ENCODE measurements at places on chromosomes 3 and 15.

GRCh38 chr15:73723191-73723590, 30.0 kb downstream of the INSYN1 start:
- DNase-seq: no peak

DNA sequence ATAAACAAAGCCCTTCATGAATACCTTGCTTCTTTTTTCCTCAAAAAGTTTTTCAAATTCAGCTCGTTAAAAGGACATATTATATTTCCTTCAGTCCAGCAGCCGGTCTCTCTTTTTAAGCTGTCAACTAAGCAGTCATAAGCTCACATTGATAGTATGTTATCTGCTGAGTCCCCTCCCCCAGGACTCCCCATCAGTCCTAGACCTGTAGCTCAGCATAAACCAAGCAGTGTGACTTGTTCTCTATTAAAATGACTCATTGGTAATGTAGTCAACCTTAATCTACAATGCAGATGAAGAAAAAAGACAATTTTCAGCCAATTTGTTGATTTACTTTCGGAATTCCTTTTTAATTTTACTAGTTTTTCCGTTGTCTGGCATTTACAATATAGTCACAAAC, 483.8 kb downstream of the MECOM start:
- DNase-seq: no peak

GRCh38 chr3:180828001-180828720, 84.3 kb upstream of the FXR1 start:
- DNase-seq: no peak

GRCh38 chr3:61928776-61929314, 367.5 kb downstream of the PTPRG start:
- DNase-seq: no peak

DNA sequence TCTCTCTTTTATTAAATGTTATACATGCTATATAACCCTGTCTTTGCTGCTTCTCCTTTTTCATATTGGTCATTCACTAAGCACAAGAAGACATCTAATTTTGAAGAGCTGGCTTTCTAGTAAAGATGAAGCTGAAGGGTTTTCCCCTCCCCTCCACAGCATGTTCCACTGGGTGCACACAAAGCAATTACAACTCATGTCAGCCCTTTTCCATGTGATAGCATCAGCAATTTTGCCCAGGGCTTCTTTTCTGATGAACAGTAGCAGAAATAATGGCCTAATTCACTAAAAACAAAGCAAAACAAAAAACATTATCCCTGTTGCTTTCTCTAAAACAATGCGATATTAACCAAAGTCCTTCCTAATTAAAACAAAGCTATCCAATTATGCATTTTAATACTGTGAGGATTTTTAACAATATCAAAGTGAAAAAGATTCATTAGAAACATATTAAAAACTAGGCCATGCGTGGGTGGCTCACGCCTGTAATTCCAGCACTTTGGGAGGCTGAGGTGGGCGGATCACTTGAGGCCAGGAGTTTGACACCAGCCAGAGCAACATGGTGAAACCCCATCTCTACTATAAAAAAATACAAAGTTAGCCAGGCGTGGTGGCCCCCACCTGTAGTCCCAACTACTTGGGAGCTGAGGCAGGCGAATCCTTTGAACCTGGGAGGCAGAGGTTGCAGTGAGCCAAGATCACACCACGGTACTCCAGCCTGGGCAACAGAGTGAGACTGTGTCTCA, 12.2 kb upstream of the PIK3R4 start:
- DNase-seq: no peak

GRCh38 chr3:32366638-32367397, 24.8 kb upstream of the CMTM7 start:
- no peak for DNase-seq

DNA sequence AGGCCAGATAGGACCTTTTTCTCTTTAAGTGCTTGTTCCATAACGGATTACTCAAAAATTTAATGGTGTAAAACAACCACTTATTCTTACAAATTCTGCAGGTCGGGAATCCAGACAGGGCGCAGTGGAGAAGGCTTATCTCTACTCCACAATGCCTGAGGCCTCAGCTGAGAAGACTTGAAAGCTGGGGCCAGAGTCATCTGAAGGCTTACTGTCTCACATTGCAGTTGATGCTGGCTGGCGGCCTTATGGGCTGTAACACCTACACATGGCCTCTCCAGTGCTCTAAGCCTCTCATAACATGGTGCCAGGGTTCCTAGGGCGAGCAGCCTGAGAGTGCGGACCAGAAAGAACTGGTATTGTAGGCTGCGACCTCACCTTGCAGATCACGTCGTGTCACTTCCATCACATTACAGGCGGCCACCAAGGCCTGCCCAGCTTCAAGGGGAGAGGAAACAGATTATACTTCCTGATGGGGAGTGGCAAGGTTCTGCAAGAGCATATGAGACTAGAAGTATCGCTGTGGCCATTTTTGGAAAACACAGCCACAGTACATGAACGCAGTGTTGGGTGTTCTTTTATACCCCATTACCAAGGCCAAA, 32.4 kb downstream of the CMTM7 start:
- no peak for DNase-seq

DNA sequence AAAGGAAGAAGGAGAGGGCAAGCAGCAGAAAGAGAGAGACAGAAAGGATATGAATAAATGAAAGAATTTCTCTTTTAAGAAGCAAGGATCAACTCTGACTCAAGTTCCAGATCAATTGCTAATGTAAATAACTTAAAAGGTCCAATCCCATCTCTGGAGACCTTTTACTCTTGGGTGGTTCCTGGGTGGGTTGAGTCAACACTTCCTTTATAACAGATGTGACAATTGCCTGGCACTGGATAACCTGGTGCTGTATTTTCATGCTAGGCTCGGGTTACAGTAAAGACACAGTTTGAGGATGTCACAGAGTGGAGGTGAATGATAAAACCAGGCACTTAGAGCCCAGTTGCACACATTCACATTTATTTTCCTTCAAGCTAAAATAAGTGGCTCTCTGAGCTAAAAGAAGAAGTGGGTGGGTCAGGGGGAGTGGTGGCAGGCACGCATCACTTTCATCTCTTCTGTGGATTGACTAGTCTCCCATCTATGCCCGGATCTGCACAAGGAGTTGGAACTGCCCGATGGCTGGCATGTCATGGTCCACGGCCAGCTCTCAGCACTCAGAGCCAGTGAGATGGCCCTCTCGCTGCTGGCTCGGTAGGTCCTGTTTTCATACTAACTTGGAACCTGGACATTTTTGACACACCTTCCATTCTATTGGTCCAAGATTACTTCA, 465.8 kb downstream of the FOXP1 start:
- DNase-seq: no peak

DNA sequence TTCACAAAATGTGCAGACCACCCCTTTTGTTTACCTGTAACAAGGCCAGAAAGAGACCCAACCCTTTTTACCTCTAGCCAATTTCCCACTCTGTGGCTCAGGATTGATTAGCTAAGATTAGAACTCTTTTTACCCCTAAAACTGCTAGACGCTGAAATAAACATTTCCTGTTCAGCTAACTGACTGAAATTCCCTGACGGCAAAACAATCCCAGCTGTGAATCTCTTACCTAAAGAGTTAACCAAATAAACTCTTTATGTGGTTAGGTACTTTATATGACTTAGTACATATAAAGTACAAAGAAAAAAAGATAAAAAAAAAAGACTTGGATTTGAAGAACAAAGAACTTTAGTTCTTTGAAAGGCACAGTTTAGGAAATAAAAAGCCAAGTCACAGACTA, 988.7 kb downstream of the FHIT start:
- DNase-seq: no peak

- no peak for DNase-seq
Observed at GRCh38 chr15:63420333-63420747, 38.7 kb upstream of the CA12 start.

DNA sequence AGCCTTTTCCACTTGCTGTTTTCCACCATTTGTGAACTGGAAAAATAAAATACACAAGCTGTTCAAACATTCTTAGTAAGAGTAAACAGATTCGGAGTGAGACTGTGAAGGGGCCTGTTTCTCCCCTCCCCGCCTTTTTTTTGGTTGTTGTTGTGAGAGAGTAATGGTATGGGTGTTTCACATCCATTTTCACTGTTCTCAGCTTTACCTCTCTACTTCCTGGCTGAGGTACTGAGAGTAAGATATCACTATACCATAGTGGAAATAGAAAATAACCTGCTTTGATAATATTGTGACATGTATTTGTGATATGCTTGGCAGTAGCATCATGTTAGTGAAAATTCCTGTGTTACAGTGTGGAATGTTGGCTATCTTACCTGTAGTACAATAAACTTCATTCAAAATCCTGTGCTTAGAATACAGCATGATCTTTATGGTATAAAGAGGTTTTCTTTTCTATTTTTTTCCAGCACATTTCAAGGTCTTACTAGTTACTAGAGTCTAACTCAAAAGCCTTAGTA, 12.0 kb downstream of the CNTN4 start:
- no peak for DNase-seq

- DNase-seq: no peak
Observed at GRCh38 chr3:144273601-144274000, 302.0 kb downstream of the DIPK2A start.

DNA sequence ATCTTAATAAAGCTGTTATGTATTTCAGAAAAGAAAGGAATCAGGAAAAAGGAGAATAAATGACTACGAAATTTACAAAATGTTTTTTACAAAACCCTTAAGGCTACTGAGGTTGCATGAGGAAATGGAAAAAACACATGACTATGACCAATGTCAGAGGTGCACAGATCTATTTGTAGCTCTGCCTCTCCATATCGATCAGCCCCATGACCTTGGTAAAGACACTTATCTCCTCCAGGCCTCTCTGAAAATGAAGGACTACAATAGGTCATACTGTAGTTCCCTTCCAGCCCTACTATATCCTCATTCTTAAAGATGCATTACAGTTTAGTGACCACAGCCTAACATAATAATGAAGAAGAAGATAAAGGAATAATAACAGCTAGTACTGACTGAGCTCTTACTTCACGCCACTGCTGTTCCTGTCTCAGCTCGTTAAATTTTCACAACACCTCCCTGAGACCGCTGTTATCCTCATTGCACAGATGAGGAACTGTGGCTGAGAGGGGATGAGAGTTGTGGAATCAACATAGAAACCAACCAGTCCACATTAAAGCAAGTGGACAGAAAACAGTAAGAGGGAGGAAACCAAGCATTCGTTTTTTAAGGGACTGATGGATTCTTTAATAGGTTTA, 163.2 kb downstream of the MAGI1 start:
- DNase-seq: no peak

- DNase-seq: no peak
Observed at GRCh38 chr15:90401495-90401894, 13.5 kb downstream of the IQGAP1 start.

DNA sequence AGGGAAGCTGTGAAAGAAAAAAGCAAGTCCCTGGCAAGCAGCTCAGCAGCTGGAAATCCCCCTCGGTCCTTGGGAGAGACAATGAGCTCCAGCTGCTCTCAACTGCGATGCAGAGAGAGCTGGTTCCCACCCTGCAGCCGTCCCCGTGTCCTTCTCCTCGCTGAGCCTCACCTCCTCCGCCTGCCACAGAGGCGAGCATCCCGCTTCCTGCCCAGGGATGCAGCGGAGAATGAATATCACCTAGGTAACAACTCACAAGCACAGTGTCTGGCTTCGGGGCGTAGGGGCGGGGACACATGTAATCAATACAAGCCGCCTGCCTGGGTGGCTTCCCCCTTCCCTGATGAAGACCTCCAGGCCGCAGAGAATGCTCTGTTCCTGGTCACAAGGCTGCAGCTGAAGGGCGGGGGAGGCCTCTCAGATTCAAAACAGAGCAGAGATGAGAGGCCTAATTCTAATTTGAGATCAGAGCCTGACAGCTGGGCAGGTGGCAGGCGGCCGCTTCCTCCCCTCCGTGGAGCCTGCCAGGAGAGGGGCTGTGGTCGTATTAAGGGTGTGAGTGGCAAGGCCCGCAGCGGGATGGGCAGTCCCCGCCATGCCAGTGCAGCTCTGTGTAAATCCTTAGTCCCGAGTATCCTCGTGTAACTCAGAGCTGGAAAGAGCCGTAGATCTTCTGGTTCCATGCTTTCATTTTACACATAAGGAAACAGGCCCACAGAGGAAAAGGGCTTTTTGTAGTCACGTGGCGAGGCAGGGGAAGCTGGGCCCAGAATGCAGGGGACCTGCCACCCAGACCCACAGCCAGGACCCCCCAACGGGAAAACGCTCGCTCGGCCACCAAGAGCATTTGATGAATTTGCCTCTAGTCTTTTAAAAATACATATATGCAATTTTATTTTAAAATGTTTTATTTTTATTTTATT, 24.3 kb downstream of the ZDHHC19 start:
- no peak for DNase-seq

- DNase-seq: no peak
Observed at GRCh38 chr3:141275032-141275422, 43.4 kb downstream of the PXYLP1 start.

DNA sequence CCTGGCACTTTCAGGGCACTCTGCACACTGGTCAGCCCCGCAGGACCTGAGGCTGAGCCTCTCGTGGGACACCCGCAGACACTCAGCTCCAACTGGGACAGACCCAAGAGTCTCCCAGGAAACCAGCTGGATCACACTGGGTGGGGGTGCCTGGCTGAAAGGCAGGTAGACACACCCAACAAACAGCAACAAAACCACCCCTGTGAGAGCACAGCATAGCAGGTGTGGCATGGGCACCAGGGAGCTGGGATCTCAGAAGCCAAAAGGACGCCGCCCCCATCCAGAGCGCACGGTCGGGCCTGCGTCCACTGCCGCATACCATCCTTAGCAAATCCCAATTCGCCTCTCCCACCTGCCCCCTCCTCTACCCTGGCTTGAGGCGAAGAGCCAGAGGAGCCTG, 154.2 kb upstream of the LINGO1 start:
- DNase-seq: no peak
